ENCODE measurements at places on chromosomes 5 and 9.
A peak's percentile ranks its signal among the peaks of the same experiment; 100 is the strongest.

- H3K36me3 ChIP-seq: peaks cover 5% of the 10 kb centered on the region
- DNase-seq: no peak
- H3K4me3 ChIP-seq: no peak overlapping the region
- peak overlapping the region; percentile 4 for H3K27ac ChIP-seq
Observed at GRCh38 chr5:14256756-14257393, 113.7 kb downstream of the TRIO start.

- H3K27ac ChIP-seq: no peak overlapping the region
- H3K27me3 ChIP-seq: no peaks in the 10 kb centered on the region
- H3K4me3 ChIP-seq: no peak overlapping the region
- peaks cover 7% of the 10 kb centered on the region for H3K4me1 ChIP-seq
- no peak for DNase-seq
- H3K36me3 ChIP-seq: no peaks in the 10 kb centered on the region
Observed at GRCh38 chr9:111891910-111892499, 4.6 kb upstream of the UGCG start.

DNA sequence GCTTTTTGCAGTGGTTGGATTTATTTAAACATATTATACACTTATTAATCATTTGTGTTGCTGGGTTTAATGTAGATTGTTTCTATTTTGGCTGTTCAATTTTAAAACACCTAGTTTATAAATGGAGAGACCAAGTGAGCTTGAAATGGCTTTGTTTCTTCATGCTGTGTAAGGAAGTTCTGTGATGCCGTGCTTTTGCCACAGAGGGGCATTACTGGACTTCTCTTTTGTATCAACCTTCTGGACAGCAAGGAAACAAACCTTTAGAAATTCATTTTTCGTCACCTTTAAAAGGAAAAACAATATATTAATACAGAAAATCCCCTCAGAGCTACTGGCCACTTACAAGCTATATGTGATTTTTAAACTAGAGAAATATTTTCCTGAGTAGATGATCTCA lies 81.9 kb downstream of the DMRTA1 start:
- no peak overlapping the region for H3K4me3 ChIP-seq
- peaks cover 4% of the 10 kb centered on the region for H3K4me1 ChIP-seq
- H3K27ac ChIP-seq: no peak overlapping the region

- H3K4me1 ChIP-seq: peaks cover 28% of the 10 kb centered on the region
- DNase-seq: no peak
- peaks cover 1% of the 10 kb centered on the region for H3K36me3 ChIP-seq
- no peak overlapping the region for H3K4me3 ChIP-seq
- peak overlapping the region; percentile 78 for H3K27ac ChIP-seq
- peaks cover 20% of the 10 kb centered on the region for H3K27me3 ChIP-seq
Observed at GRCh38 chr5:176425138-176425537, 8.8 kb upstream of the CLTB start.

DNA sequence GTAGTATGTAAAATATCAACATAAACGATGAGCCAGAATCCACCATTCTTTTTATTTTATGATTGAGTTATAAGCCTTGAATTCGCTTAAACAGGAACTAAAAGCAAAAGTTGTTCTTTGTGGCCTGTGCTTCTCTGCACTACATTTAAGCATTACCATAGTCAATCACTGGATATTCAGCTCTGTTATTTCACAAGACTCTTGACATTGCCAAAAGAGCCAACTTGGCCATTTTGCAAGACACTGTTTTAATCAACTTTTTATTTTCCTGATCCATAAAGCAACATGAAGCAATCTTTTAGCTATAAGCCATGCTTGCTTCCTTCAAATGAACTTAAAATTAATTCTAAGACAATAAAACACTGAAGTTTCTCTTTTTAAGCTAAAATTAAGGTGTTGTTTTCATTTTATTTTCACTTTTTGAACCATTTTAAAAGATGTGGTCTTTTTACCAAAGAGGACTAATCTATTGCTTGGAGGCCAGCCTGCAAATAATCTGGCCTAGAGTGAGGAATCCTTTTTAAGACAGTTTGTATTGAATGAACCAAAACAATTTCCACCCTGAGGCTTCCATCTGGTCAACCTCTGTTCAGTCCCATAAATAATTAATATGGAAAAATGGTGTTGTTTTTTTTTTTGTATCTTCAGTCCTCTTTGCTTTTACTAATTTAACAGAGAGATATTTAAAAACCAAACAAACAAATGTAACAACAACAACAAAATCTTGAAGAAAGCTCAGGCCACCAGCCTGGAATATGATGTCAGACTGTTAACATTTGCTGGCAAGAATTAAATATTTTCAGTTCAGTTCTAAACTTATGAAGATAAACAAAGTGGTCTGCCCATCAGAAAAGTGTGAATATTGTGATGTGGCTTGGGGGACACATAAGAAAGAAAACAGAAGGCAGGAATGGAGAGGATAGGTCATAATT lies 274.4 kb downstream of the MARCHF11 start:
- H3K36me3 ChIP-seq: no peaks in the 10 kb centered on the region
- peaks cover 6% of the 10 kb centered on the region for H3K4me1 ChIP-seq
- no peak overlapping the region for H3K27ac ChIP-seq
- H3K27me3 ChIP-seq: no peaks in the 10 kb centered on the region

GRCh38 chr5:170333161-170333910 lies 35.8 kb upstream of the LCP2 start:
- no peak for DNase-seq
- H3K4me1 ChIP-seq: peaks cover 29% of the 10 kb centered on the region
- no peak overlapping the region for H3K4me3 ChIP-seq
- H3K36me3 ChIP-seq: no peaks in the 10 kb centered on the region

GRCh38 chr5:94745786-94746730 lies 127.6 kb downstream of the SLF1 start:
- no peak overlapping the region for H3K4me3 ChIP-seq
- no peak overlapping the region for H3K27ac ChIP-seq
- no peaks in the 10 kb centered on the region for H3K36me3 ChIP-seq
- no peak for DNase-seq
- H3K4me1 ChIP-seq: peaks cover 10% of the 10 kb centered on the region
- no peaks in the 10 kb centered on the region for H3K27me3 ChIP-seq

DNA sequence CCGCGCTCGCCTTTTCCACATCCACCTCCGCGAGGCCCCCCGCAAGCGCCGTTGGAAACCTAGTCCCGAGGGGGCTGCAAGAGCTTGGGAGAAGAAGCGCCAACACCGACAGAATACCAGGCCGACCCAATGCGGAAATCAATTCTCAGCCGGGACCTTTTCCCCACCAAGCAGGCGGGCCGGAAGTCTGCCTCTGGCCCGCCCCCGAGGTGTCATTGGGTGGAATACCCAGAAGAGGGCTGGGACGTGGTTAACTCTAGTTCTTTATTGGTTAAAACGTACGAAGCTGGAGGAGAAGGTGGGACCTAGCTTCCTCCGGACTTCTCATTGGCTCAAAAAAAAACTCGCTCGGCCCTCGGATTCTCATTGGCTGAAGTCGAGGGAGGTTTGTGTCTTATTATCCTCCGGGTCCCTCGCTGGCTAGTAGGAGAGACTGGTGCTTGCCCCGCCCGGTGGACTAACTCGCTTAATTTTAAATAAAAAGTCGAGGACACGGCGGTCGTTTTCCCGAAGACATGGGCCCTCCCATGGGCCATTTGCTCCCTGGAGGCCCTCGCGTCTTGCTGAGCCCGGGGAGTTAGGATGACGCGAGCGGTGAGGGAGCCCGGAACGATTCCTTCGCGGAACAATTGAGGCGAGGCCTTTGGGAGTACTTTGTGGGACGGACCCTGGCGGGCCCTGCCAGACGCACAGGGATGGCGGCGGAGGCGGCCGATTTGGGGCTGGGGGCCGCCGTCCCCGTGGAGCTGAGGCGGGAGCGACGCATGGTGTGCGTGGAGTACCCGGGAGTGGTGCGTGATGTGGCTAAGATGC lies at the start of gene GTF3C5:
TSS of gene GTF3C5 (plus strand) at position 681 of the 813 bp plus-strand sequence. CDS start at position 696, 15 bp downstream.
- H3K27ac ChIP-seq: peak within 1 kb of the TSS; percentile 98
- peaks cover 1% of the 10 kb centered on the region for H3K36me3 ChIP-seq
- peaks cover 29% of the 10 kb centered on the region for H3K4me1 ChIP-seq

DNA sequence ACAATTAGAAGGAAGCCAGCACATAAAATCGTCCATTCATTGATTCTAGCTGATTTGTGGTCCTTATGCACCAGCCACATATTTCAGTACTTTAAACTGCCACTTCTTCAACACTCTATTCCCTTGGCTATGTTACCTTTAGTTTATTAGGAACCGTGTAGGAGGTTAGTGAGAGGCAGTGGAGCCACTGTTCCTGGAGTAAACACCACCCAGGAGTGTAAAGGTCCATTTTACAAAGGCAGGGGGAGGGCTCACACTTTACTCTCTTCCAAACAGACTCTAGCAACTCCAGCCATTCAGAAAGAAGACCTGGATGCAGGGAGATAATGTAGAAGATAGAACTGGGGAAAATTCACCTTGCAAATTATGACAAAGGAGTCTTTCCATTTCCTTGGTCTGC lies 170.2 kb upstream of the RPS23 start:
- peaks cover 2% of the 10 kb centered on the region for H3K36me3 ChIP-seq
- H3K4me1 ChIP-seq: peaks cover 10% of the 10 kb centered on the region
- no peaks in the 10 kb centered on the region for H3K27me3 ChIP-seq
- DNase-seq: no peak
- H3K27ac ChIP-seq: no peak overlapping the region
- no peak overlapping the region for H3K4me3 ChIP-seq

GRCh38 chr9:91945277-91946085 lies 4.5 kb downstream of the ROR2 start:
- peaks cover 43% of the 10 kb centered on the region for H3K4me1 ChIP-seq
- H3K36me3 ChIP-seq: no peaks in the 10 kb centered on the region
- H3K4me3 ChIP-seq: peak overlapping the region; percentile 31
- no peak for DNase-seq
- H3K27ac ChIP-seq: peak overlapping the region; percentile 59

DNA sequence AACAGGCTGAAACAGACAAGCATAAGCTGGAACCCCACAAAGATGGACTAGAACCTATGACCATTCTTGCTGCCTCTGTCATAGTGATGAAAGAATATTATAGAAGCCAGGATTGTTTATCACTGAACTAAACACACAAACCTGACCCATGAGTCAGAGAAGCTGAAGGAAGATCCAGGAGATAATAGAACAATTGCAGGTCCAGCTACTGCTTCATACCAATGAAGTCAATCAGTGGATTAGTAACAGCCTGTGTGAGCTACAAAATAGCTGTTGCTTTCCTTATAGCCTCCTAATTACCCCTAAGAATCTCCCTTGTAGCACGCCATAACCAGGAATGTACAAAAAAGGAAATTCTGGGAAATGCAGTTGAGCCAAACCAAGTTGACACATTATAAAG lies 459.9 kb upstream of the ZNF462 start:
- peaks cover 17% of the 10 kb centered on the region for H3K4me1 ChIP-seq
- no peak overlapping the region for H3K27ac ChIP-seq
- no peak for DNase-seq
- no peak overlapping the region for H3K4me3 ChIP-seq
- H3K27me3 ChIP-seq: no peaks in the 10 kb centered on the region
- no peaks in the 10 kb centered on the region for H3K36me3 ChIP-seq

- H3K27me3 ChIP-seq: no peaks in the 10 kb centered on the region
- no peak for DNase-seq
- H3K36me3 ChIP-seq: peaks cover 4% of the 10 kb centered on the region
- no peak overlapping the region for H3K4me3 ChIP-seq
- peaks cover 51% of the 10 kb centered on the region for H3K4me1 ChIP-seq
Observed at GRCh38 chr9:127841087-127841835, 13.2 kb downstream of the ENG start.

DNA sequence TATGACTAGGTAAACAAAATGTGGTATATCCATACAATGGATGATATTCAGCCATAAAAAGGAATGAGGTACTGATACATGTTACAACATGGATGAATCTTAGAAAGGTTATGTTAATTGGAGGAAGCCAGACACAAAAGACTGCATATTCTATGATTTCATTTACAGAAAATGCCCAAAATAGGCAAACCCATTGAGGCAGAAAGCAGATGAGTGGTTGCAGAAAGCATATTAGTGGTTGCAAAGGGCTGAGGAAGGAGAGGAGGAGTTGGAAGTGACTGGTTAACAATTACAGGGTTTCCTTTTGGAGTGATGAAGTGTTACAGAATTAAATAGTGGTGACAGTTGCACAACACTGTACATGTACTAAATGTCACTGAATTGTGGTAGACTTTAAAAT lies 17.7 kb downstream of the PLGRKT start:
- H3K27ac ChIP-seq: no peak overlapping the region
- peaks cover 3% of the 10 kb centered on the region for H3K4me1 ChIP-seq
- H3K36me3 ChIP-seq: no peaks in the 10 kb centered on the region
- H3K27me3 ChIP-seq: no peaks in the 10 kb centered on the region
- no peak overlapping the region for H3K4me3 ChIP-seq

DNA sequence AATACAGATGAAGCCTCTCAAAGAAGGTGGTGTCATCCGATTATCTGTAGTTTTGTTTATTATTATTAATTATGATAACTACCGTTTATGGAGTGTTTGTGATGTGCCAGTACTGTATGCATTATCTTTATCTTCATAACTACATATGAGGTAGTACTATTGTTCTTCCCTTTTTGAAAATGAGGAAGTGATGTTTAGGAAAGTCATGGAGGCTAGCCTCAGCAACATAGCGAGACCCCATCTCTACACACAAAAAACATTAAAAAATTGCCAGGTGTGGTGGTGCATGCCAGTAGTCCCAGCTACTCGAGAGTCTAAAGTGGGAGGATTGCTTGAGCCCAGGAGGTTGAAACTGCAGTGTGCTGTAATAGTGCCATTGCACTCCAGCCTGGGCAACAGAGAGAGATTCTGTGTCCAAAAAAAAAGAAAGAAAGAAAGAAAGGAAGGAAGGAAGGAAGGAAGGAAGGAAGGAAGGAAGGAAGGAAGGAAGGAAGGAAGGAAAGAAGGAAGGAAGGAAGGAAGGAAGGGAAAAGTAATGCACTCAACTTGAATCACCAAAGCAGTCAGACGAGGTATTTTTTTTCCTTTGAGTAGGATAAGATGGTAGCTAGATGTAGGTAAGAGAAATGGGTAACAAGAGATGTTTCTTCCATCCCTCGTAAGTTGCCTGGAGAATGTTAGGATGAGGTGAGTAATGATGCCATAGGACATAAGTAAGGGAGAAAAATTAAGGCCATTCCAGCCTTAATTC lies 47.8 kb downstream of the PAM start:
- peaks cover 27% of the 10 kb centered on the region for H3K4me1 ChIP-seq
- no peak for DNase-seq
- H3K27ac ChIP-seq: no peak overlapping the region
- no peaks in the 10 kb centered on the region for H3K36me3 ChIP-seq
- no peaks in the 10 kb centered on the region for H3K27me3 ChIP-seq

- H3K36me3 ChIP-seq: no peaks in the 10 kb centered on the region
- DNase-seq: no peak
- no peaks in the 10 kb centered on the region for H3K27me3 ChIP-seq
- no peak overlapping the region for H3K4me3 ChIP-seq
- no peak overlapping the region for H3K27ac ChIP-seq
- peaks cover 50% of the 10 kb centered on the region for H3K4me1 ChIP-seq
Observed at GRCh38 chr5:61319388-61320146, 12.5 kb upstream of the ZSWIM6 start.

- H3K4me3 ChIP-seq: no peak overlapping the region
- H3K27me3 ChIP-seq: peaks cover 2% of the 10 kb centered on the region
- no peaks in the 10 kb centered on the region for H3K4me1 ChIP-seq
- H3K36me3 ChIP-seq: no peaks in the 10 kb centered on the region
- no peak for DNase-seq
Observed at GRCh38 chr5:68074633-68075032, 140.9 kb upstream of the PIK3R1 start.

Data from chondrocyte (in vitro differentiated cells).